ENCODE measurements at places on chromosomes 3 and 15. TPM values are rescaled to one million over a fixed set of nuclear protein-coding genes. Genes with fewer than 3 reads are reported as not detected.
A peak's percentile ranks its signal among the peaks of the same experiment; 100 is the strongest.

Gene CLDN11
- 50.3 TPM for total RNA-seq

DNA sequence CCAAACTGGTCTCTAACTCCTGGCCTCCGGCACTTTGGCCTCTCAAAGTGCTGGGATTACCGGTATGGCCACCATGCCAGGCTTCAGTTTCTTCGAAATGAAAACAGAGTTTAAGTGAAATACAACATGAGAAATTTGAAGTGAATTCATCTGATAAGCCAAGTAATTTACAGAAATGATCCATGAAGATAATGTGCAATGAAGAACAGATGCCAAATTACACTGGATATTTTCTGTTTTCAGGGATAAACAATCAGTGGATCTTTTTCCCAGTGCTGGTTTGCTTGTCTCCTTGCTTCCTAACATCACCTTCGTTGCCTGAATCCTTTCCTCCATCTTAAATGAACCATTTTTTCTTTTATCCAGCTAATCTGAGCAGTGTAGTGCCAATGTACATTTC lies 46.2 kb upstream of the SUCLG2 start:
- H3K27me3 ChIP-seq, result no peaks in the 10 kb centered on the region
- H3K4me3 ChIP-seq, result no peak overlapping the region
- H3K27ac ChIP-seq, result no peak overlapping the region
- DNase-seq, result no peak

DNA sequence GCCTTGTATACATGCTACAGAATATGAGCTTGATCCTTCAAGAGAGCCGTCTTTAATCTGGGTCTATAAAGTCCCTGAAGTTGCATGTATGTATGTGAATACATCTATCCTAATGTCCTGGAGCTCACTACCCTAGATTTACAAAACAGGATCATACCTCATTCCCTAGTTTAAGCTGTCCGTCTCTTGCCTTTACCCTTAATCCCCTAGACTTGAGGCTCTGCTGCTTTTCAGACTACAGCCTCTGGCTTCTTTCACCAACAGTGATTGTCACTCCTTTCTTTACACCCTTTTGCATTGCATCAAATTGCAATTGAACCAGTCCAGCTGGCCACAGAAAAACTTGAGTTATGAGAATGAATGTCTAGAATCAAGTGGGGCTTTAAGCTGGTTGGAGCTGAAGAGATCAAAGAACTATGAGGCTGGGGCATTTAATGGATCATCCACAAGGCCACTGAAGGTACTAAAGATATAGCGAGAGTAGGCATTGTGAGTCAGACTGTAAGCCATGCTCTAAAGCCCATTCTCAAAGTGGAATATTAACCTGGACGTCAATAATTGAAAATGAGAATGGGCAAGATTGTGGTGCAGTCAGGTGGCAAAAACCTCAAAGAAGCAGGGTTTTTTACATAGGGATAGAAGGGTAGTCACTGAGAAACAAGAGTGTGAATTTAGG lies 12.3 kb upstream of the PLD1 start:
- no peak for DNase-seq
- H3K36me3 ChIP-seq, result no peaks in the 10 kb centered on the region
- no peak overlapping the region for H3K4me3 ChIP-seq
- peaks cover 18% of the 10 kb centered on the region for H3K4me1 ChIP-seq
- no peak overlapping the region for H3K27ac ChIP-seq
- H3K27me3 ChIP-seq, result no peaks in the 10 kb centered on the region

DNA sequence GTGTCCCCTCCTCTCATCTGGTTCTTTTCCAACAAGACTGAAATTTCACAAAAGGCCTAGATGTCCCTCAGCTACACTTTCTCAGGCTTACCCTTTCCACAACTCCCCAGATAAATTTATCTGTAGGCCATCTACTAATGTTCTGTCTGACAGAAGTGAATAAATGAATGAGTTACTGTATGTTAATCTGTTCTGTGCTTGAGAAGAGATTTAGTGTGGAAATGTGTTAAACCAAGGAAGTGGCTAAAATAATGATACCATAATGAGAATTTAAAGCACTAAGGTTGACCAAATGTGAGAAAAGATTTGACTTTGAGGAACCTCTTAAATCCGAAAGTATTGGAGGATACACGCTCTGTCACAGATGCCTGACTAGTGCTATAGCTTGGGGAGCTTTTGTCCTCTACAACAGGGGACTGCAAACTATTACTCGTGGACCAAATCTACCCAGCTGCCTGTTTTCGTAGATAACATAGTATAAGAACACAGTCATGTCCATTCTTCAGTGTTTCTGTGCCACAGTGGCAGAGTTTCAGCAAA lies 74.8 kb upstream of the P2RY1 start:
- DNase-seq, result no peak
- H3K27ac ChIP-seq, result no peak overlapping the region
- H3K4me1 ChIP-seq, result no peaks in the 10 kb centered on the region
- no peak overlapping the region for H3K4me3 ChIP-seq
- no peaks in the 10 kb centered on the region for H3K36me3 ChIP-seq
- H3K27me3 ChIP-seq, result no peaks in the 10 kb centered on the region

Gene GALNT15
- 7.1 TPM for total RNA-seq

DNA sequence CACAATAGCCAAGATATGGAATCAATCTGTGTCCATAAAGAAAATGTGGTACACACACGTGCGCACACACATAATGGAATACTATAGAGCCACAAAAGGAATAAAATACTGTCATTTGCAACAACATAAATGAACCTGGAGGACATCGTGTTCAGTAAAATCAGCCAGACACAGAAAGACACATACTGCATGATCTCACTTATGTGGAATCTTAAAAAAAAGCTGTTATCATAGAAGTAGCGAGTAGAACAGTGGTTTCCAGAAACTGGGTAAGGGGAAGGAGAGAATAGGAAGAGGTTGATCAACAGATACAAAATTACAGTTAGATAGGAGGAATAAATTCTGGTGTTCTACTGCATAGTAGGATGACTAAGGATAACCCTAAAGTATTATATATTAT lies 11.1 kb downstream of the ATOSA start:
- H3K27me3 ChIP-seq, result no peaks in the 10 kb centered on the region
- peaks cover 56% of the 10 kb centered on the region for H3K36me3 ChIP-seq
- H3K27ac ChIP-seq, result no peak overlapping the region
- no peaks in the 10 kb centered on the region for H3K4me1 ChIP-seq
- H3K4me3 ChIP-seq, result no peak overlapping the region

Gene CCDC33
- not detected for total RNA-seq

DNA sequence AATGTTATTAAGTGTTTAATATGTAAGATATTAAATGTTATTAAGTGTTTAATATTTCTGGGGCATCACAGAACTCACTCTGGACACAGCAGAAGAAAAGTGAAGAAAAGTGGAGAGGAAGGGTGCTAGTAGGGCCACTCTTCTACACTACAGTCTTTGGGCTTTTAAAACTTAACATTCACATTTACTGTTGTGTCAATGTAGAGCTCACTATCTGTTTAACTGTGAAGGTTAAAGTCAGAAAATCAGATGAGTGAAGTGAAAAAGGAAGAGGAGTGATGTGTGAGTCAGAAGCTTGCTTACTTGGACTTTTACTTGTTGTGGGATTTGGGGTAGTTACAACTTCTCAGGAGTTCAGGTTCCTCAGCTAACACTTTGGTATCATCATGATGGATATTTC lies 145.3 kb upstream of the DNAJC19 start:
- no peaks in the 10 kb centered on the region for H3K27me3 ChIP-seq
- H3K4me1 ChIP-seq, result no peaks in the 10 kb centered on the region
- H3K4me3 ChIP-seq, result no peak overlapping the region
- no peaks in the 10 kb centered on the region for H3K36me3 ChIP-seq
- H3K27ac ChIP-seq, result no peak overlapping the region

DNA sequence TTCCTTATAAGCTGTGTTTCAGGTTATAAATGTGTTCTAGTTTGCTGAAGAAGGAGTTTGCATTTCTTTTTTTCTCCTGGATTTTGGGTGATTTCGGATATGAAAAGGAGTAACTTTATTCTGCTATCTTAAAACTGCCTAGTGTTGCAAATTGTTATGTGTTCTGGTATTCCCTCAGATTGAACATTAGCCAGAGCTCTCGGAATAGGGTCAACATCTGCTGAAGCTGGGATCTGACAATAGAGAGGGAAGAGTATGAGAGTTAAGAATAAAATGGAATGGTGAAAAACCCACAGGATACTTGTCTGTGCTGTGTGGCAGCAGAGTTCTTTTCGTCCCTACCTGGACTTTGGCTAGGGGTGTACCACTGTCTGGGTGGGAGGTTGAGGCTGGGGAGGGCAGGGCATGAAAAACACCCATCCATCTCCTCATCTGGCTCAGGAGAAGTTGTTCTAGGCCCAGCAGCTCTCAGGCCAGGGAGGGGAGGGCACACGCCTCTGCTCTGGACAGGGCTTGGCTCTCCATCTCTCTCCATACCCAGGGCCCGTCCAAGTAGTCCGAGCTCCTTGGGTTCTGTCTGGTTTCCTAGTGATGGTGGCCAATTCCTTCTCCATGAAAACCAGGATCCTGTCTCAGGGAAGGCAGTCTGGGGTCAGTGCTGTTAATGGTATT lies 13.2 kb downstream of the SPSB4 start:
- H3K27ac ChIP-seq, result no peak overlapping the region
- H3K36me3 ChIP-seq, result no peaks in the 10 kb centered on the region
- H3K4me3 ChIP-seq, result no peak overlapping the region
- H3K4me1 ChIP-seq, result no peaks in the 10 kb centered on the region
- peak; percentile 65 for DNase-seq

GRCh38 chr3:19256313-19256712 lies 108.0 kb downstream of the KCNH8 start:
- H3K27me3 ChIP-seq, result no peaks in the 10 kb centered on the region
- no peaks in the 10 kb centered on the region for H3K36me3 ChIP-seq
- no peak for DNase-seq
- no peak overlapping the region for H3K27ac ChIP-seq
- no peak overlapping the region for H3K4me3 ChIP-seq
- no peaks in the 10 kb centered on the region for H3K4me1 ChIP-seq

Measured in osteoblast (primary cell).